ENCODE measurements at places on chromosomes 2 and 18. TPM values are rescaled to one million over a fixed set of nuclear protein-coding genes. Genes with fewer than 3 reads are reported as not detected.

Gene WDR7
- 13.9 TPM for polyA plus RNA-seq

Gene DAW1
- not detected for polyA plus RNA-seq

Gene ALPP
- not detected for polyA plus RNA-seq

Gene LYPD6
- 3.5 TPM for polyA plus RNA-seq

Gene ASAP2
- 19.2 TPM for polyA plus RNA-seq

Gene RBMS1
- 68.8 TPM for polyA plus RNA-seq

Gene SLC14A1
- 0.96 TPM for polyA plus RNA-seq

Gene MTIF2
- polyA plus RNA-seq = 22.4 TPM

Gene TMEM169
- polyA plus RNA-seq = 2.9 TPM

Gene IL36RN
- not detected for polyA plus RNA-seq

Gene VWC2L
- polyA plus RNA-seq = not detected

Gene PIEZO2
- polyA plus RNA-seq = 36.1 TPM

Gene NT5C1B
- not detected for polyA plus RNA-seq

DNA sequence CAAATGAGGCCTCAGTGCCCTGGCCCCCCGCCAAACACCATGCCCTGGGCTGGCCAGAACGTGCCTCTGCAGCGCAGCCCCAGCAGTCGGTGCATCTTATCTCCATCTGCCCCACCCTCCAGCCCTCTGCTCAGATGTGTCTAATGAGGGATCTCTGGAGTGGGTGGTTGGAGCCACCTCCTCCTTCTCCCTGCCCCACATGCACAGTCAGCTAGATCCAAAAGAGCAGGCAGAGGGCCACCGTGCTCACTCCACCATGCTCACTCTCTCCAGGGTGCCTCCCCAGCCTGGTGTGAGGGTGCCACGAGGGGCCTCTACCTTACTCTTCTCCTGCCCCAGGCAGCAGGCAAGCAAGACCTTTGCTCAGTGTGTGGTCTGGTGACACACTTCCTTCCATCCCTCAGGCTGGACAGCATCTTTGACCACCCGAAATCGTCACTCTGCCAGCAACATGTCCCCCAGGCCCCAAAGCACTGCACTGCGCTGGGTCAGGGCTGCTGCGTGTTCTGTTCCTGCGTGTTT is 266.1 kb upstream of the HDAC4 start:
- no peak for DNase-seq

- DNase-seq = no peak
Observed at GRCh38 chr2:3265471-3265870, 112.1 kb downstream of the EIPR1 start.

- no peak for DNase-seq
Observed at GRCh38 chr2:232438091-232438490, 17.9 kb upstream of the ALPI start.

GRCh38 chr2:240394549-240394948 is 40.9 kb upstream of the GPC1 start:
- no peak for DNase-seq

- no peak for DNase-seq
Observed at GRCh38 chr2:149167001-149167780, 128.7 kb downstream of the LYPD6B start.

DNA sequence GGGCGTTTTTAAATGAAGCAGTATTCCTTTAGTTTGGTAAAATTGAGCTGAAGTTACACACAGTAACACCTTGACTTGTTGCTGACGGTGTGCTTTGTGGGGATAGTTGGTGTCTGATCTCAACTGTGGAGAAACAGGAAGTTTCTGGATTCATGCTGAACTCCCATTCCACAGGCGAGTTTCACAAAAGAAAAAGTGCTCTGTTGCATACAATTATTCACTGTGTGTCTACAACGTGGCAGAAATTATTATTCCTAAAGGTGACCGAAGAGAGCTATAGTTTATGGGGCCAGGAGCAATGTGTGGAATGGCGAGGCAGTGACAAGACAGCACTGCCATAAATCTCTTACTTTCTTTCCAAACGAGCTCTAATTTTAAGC is 463 bp upstream of the CABYR start:
- peak; percentile 2 for DNase-seq

- DNase-seq = no peak
Observed at GRCh38 chr2:10635430-10635829, 54.3 kb downstream of the NOL10 start.

- no peak for DNase-seq
Observed at GRCh38 chr2:171389325-171389724, 44.5 kb downstream of the METTL8 start.

GRCh38 chr2:97982621-97983020 is 13.1 kb downstream of the TMEM131 start:
- no peak for DNase-seq

DNA sequence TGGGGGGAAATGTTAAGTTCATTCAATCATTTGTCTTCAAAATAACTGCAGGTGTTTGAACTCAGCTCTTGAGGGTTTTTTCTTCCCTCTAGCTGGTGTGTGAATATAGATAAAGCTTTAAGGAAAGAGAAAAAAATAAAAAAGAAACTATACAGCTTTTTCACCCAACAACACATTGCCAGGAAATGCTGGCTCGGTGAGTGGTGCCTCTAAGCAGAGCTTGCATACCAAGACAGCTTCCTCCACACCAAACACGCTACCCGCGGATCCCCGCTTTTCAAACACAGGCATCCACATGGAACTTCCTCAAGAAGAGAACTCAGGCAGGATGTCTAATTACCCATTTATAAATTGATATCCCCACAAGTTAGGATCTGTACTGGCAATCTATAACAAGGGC is 69.8 kb upstream of the TANK start:
- no peak for DNase-seq

DNA sequence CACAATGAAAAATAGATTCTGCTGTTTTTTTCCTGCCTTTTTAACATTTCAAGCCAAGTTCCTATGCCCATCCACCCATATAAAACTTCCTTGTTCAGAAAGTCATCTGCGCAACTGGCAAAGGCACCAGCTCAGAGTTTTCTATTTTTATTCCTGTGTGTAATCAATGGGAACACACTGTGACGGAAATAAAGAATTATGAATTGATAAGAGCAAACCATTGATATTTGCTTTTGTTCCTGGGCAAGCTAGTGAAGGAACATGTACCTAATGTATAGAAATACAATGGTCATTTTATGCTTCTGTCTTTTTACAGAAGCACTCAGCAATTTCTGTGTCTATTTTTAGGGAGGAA is 30.8 kb upstream of the AAK1 start:
- DNase-seq = no peak

- DNase-seq = no peak
Observed at GRCh38 chr2:68152681-68153347, 4.9 kb upstream of the PNO1 start.

DNA sequence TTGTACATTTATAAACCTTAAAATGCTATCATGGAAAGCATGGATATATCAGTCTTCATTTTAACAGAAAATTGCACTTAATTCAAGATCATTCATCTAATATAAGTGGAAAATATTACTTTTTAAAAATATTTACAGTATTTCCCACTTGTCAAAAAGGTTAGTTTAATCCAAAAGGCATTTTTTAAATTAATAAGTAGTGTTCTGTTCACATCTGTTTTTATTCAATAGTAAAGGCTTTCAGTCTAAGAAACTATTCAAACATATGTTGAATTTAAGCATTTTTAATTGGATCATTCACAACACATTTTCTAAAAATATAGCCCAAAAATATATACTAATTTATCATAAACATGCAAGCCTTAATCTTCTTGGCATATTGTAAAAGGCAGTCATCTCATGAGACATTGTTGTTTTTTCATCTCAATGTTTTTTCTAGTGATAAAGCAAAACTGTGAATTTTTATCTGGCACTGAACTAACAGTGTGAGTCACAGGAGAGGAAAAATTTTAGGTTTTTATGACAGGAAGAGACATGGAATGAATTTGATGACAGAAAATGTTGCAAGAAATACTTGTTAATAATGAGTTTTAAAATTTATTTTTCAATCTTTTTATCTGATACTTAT is 1642.5 kb upstream of the TMEFF2 start:
- DNase-seq = peak; percentile 42

DNA sequence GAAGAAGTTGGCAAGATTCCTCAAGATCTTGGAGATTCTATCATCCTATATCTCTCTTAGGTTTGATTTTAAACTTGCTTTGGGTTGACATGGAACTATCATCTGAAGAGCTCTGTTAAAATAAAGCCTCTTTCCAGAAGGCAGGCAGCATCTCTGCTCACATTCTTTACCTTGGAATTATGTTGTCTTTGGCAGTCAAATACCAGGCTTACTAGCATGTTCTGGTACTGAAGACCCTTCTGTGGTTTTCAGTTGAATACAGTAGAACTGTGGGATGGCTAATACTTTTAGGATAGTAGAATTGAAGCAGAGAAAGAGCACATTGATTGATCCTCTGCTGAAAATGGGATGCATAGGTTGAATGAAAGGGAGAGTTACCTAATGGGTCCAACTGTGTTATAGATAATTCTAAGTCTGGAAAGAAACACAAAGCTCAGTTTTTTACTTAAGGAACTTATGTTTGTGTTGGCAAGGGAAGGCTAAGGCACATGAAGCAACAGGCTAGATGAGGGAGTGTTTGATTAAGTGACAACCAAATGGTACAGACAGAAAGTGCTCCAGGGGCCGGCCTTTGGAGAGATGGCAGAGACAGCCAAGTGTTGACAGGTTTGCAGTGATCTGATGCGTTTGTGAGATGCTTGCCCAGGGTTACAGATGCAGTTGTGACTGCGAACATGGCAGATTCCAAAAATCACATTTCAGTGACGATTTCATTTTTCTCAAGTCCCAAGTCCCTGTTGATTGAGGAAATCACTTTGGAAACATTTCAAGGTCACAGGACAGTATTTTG is 397.9 kb downstream of the MEIS1 start:
- no peak for DNase-seq

GRCh38 chr18:55400590-55401541 is 187.1 kb downstream of the TCF4 start:
- DNase-seq = no peak

GRCh38 chr2:47696478-47696831 is 86.5 kb upstream of the MSH6 start:
- no peak for DNase-seq

- no peak for DNase-seq
Observed at GRCh38 chr2:57429831-57430230, 616.8 kb upstream of the VRK2 start.

- DNase-seq = no peak
Observed at GRCh38 chr2:182642328-182642727, 73.7 kb upstream of the DNAJC10 start.

GRCh38 chr2:12178289-12179080 is 432.1 kb downstream of the LPIN1 start:
- no peak for DNase-seq

DNA sequence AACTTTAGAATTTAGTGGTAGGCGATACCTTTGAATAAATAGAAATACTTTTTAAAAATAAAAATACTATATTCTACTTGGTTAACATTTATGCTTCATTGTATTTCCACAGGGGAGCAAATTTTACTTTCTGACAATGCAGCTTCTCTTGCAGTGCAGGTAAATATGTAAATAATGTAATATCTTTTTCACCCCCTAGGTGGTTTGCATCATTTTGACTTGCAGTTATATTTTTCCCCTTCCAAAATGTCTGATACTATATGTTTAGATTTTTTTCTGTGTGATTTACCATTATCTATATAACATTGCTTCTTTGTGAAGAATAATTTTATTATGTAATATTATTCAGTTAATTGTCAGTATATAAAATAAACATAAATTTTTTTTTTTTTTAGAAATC is 28.5 kb downstream of the MTX2 start:
- no peak for DNase-seq

All from muscle of back (tissue), 13 donors.